ENCODE measurements at places on chromosomes 7 and 10.

DNA sequence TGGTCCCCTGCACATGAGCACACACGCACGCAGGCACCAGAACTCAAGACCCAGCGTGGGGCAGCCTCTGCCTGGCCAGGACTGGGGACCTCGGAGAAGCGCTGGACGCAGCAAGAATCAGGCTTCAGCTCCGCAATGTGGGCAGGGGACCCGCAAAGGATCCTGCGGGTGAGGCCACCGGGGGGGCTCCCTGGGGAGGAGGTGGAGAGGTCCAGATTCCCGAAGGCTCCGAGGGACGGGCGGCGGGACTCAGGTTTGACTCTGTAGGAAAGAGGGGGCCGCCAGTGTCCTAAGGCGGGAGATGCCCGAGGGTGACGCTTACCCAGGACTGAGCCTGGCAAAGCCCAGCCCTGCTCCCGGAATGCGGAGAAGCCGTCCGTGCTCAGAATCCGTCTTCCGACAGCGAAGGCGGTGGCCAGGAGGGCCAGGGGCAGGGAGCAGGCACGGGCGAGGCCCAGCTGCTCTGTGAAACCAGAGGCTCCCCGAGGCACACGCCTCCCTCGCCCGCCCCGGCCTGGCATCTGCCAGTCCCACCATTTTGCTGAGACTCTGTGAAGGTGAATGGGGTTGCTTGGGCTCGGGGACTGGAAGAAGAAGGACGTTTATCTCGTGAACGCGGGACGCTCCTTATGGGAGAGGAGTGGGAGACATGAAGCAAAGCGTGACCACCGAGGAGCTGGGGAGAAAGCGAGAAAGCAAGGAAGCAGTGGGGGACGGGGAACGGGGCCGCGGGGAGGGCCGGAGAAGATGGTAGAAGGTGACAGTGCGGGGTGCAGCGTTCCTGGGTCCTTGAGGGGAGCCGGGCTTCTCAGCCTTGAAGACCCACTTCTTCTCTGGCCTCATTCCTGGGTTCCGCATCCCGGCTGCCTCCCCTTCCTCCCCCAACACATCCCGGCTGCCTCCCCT lies 489.2 kb downstream of the PTPRN2 start:
- DNase-seq = no peak

DNA sequence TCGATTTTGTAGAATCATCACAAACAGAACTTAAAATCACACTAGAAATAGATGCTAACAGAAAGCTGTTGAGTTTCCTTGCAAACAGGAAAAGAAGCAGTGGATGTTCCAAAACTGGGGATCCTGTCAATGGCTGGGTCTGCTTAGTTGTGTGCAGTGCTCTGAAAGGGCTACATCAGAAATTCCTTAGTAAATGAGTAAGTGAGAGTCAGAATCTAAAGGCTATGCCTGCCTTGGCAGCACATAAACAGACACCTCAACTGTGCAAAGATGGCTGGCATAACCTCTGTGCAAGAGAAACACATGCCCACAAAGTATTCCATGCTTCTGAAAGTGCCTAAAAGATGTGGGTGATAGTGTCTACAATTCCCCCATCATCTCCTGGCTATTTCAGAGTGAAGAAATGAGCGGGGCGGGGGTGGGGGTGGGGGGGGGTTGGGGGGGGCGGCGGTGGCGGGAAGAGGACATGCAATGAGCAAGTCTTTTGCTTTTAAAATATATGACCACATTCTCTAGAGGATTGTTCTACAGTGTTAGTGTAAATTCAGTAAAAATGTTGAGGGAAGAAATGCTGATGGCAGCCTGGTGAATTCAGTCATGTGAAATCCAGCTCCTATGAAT lies 138.1 kb upstream of the LAMB4 start:
- no peak for DNase-seq

- peak; percentile 49 for DNase-seq
Measured at GRCh38 chr7:10429511-10429910, 544.2 kb upstream of the PHF14 start.

DNA sequence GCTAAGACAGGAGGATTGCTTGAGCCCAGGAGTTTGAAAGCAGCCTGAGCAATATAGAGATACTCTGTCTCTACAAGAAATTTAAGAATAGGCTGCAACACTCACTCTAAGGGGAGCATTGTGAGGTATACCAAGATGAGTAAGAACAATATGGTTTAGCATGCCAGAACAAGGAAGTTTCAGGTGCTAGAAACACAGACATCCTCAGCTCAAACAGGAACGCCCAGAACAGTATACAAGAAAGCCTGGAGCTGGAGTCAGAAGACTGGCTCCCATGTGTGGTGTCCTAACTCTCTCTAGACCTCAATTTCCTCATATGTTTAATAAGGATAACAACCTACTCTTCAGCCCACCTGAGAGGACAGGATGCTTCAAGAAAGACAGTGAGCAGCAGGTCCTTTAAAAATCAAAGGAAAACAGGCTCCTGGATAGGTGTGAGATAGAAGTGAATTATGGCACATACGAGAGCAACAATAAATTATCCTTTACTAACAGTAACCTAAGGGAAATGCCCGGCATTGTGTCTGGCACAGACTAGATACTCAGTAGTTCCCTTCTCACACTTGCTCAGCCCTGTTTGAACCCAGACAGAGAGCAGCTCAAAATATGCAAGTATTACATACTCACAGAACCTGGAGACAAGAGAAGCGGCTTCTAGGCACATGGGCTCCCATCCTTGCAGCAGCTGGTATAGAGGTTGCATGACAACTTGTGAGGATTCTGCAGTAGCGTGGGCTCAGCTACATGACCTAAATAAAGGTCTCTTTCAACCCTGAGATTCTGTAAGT lies 45.4 kb downstream of the KAT6B start:
- DNase-seq = no peak

DNA sequence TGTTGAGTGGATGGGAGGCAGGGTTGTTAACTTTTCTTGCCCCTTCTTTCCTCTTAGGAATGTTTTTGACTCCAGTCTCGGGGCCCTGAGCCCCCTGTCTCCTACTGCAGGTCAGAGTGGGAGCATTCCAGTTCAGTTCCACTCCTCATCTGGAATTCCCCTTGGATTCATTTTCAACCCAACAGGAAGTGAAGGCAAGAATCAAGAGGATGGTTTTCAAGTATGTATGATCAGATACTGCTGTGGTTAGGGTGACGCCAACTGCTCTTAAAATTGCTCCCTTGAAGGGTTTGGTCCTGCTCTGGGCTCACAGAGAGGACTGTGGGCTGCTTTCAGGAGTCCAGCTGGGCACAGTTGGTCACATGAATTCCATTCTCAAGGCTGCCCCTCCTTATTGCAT lies 22.0 kb downstream of the VWA2 start:
- peak; percentile 91 for DNase-seq

- peak; percentile 16 for DNase-seq
Measured at GRCh38 chr7:142263598-142264380, 5.9 kb upstream of the PRSS58 start.

GRCh38 chr10:7512487-7512886 lies 101.7 kb upstream of the SFMBT2 start:
- DNase-seq = no peak

DNA sequence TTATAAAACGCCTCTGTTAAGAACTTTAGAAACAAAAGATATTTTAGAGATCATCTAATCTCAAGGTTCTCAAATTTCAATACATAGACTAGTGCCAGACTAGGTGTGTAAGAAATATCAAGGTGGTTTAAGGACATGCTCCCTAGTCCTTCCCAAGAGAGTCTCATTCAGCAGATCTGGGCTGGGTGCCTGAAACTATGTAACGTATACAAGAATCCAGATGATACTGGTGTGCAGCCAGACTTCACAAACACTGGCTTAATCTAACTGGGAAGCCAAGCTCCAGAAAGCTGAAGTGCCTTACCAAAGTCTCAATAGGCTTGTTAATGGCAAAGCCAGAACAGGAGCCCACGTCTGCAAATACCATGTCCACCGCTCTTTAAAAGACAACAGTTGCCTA lies 105.0 kb upstream of the AMPH start:
- DNase-seq = no peak

GRCh38 chr7:81135324-81135723 lies 216.5 kb upstream of the SEMA3C start:
- DNase-seq = no peak

- DNase-seq = no peak
Measured at GRCh38 chr7:32250003-32250402, 179.8 kb upstream of the PDE1C start.

DNA sequence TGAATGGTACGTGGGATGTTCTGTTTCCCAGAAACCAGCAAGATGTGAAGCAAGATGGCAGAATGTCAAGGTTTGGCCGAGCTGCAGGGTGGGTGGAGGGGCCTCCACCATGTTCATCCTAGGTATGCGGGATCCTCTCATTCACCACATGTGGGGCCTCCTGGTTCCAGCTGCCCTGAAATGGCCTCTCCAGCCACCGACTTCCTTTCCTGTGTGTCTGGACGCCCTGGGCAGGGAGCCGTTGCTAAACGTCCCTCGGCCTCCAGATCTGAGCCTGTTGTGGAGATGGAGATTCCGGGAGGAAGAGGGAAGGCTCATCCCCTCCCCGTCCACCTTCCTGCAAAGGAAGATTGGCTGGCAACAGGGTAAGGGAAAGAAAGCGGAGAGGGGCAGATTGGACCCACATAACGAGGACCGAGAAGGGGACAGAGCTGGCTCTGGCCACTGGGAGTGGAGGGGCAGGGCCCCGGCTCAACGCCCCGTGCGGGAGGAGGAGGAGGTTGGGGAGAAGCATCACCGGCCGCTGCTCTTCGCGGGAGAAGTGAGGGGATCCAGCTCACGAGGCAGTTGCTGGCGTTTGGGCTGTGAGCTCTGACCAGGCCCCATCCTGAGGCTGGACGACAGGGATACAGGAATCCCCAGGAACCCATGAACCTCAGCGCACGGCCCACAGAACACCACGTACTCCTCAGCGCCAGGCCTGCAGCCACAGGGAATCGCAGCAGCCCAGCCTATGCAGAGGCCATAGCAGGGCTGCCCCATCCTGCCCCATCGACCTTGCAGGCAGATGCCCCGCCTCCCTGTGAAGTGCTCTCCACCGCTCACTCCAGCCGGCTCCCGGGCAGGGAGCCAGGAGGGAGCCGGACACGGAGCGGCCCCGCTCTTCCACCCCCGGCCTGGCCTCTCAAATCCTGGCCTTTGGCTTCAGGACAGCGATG lies 98.3 kb downstream of the FOXL3 start:
- DNase-seq = no peak

DNA sequence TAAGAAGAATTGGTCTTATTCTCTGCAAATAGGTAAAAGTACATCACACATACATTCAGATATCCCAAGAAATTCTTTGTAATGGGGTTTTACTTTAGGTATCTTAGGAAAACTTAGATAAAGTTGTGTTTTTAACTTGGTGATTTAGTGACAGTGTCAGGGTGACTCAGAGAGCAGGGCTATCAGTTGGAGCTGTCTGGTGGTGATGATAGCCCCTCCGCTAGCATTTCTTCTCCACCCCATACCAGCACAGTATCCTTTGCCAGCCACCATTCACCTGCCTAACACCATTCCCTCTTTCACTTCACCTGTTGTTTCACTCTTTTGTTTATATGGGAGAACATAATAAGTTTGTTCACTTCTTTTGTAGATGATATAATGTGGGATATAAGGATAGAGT lies 30.4 kb downstream of the VPS50 start:
- DNase-seq = no peak

- no peak for DNase-seq
Measured at GRCh38 chr7:92841192-92841591, 4.8 kb upstream of the CDK6 start.

- DNase-seq = peak; percentile 13
Measured at GRCh38 chr10:19944911-19945663, 128.9 kb downstream of the PLXDC2 start.

DNA sequence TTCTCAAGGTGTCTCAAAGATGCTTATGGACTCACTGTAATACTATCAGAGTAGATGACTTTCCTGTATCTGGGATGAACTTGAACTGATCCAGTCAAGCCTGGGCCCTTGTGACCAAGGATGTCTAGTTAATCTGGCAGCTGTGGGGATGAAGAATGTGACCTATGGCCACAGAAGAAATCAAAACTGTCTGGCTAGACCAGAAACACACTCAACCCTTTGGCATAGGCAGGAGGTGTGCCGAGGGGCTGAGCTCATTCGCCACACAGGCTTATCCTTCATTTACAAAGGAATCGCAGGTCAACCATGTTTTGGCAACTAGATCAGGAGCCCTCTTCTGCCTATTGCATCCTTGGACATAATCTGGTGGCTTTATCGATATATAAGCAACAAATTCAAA lies 110.6 kb downstream of the ATXN7L1 start:
- DNase-seq = no peak

GRCh38 chr7:22894546-22894945 lies 71.9 kb upstream of the TOMM7 start:
- no peak for DNase-seq

DNA sequence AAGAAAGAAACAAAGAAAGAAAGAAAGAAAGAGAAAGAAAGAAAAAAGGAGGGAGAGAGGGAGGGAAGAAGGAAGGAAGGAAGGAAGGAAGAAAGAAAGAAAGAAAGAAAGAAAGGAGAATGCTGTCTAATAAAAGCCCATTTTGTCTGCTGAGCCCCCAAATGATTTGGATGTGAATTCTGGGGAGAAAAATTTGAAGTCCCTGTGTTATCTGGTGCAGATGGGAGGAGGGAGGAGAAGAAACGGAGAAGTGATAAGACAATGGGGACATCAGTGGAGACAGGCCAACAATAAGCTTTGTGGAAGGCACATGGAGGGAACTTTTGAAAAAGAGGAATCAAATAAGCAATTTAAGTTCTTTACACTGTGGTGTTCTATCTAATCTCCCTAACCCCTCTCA lies 24.6 kb upstream of the TMEM273 start:
- DNase-seq = no peak

- DNase-seq = no peak
Measured at GRCh38 chr10:68625316-68625921, 65.3 kb downstream of the TET1 start.

DNA sequence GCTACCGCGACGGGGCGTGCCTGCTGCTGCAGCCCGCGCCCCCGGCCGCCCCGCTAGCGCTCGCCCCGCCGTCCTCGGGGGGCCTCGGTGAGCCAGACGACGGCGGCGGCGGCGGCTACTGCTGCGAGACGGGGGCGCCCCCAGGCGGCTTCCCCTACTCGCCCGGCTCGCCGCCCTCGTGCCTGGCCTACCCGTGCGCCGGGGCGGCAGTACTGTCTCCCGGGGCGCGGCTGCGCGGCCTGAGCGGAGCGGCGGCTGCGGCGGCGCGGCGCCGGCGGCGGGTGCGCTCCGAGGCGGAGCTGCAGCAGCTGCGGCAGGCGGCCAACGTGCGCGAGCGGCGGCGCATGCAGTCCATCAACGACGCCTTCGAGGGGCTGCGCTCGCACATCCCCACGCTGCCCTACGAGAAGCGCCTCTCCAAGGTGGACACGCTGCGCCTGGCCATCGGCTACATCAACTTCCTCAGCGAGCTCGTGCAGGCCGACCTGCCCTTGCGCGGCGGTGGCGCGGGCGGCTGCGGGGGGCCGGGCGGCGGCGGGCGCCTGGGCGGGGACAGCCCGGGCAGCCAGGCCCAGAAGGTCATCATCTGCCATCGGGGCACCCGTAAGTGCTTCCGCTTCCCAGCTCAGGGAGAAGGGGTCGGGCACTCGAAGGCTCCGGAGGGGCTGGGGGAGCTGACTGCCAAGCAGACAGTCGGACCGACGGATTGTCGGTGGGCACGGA lies 761 bp downstream of the PTF1A start:
- no peak for DNase-seq

Data from myocyte (in vitro differentiated cells).